ENCODE measurements at places on chromosomes 3 and 15. TPM values are rescaled to one million over a fixed set of nuclear protein-coding genes. Genes with fewer than 3 reads are reported as not detected.

DNA sequence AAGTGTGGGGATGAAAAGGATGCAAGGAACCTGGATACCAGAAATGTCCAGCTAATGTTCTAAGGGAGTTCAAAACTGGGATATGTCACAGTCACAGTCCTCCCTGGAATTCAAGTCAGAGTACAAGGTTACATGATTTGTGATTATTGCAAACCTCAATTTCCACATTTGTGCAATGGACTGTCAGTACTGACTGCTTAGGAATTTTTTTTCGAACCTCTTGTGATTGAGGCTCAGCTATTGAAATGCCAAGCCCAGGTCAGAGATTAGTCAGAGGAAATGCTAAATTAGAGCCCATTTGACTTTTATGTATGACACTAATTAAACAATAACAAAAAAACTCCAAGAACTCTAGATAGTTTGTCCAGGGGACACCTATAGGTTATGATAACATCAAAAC lies 210.2 kb downstream of the THSD4 start:
- no peak for DNase-seq

GRCh38 chr3:73073091-73073707 lies 11.7 kb downstream of the EBLN2 start:
- DNase-seq: no peak

DNA sequence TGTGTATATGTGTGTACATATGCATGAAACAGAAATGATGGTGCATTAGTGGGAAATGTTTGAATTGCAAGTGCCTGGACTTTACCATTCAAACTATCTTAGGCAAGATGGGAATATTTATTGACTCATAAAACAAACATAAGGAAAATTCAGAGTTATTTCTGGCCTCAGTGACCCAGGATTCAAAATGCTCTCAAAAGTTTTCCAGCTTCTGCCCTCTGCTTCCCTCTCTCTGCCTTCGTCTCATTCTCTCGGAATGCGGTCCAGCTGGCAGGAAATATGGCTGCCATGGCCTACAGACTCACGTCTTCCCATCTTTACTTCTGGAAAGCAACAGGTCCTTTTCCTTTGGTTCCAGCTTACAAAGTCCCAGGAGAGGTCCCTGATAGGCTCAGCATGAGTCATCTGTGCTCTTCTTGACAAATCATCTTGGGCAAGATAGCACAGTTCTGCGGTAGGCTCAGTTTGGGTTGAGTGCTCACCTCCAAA lies 8.7 kb upstream of the ZNF774 start:
- DNase-seq: no peak

GRCh38 chr15:68383161-68384074 lies 48.5 kb downstream of the ITGA11 start:
- DNase-seq: peak; percentile 57

DNA sequence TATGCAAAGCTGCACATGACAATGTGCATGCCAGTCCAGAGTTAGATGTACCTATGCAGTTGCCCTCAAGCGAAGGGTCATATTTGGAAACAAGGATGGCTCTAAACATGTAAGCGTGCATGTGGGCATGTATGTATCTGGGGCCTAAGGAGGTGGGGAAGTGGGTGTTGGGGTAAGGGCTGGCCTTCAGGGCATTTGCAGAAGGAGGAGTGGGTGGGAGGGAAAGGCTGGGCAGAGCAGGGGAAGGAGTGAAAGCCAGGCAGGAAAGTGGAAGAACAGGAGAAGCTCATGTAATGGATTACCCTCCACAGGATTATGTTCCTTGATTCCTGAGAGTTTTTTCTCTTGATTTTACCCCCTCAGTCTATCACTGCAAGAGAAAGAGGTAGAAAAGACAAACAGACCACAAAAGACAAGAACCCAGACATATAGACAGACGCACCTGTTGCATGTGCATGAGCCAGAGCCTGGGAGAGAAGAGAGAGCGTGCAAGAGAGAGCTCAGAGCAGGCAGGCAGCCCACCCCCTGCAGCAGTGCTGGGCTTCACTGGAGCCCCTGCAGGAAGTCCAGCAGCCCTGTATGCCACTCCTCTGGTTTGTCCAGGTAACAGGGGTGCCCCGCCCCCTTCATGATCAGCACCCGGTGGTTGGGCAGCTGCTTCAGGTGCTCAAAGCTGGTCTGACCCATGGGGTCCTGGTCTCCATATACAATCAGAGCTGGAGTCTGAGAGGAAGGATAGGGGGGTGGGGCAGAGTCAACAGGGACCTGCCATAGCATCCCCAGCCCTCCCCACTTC lies 1.8 kb upstream of the PCBP4 start:
- DNase-seq: no peak

GRCh38 chr3:117624424-117624823 lies 914.8 kb downstream of the TUSC7 start:
- no peak for DNase-seq

GOLGA8S gene
- total RNA-seq: 0.08 TPM

MYLK gene
- total RNA-seq: 267 TPM

SLC51A gene
- 2.1 TPM for total RNA-seq

ATP8B4 gene
- 2.7 TPM for total RNA-seq

All from colonic mucosa (tissue), 4 donors.